ENCODE measurements at places on chromosomes 2 and 18.

DNA sequence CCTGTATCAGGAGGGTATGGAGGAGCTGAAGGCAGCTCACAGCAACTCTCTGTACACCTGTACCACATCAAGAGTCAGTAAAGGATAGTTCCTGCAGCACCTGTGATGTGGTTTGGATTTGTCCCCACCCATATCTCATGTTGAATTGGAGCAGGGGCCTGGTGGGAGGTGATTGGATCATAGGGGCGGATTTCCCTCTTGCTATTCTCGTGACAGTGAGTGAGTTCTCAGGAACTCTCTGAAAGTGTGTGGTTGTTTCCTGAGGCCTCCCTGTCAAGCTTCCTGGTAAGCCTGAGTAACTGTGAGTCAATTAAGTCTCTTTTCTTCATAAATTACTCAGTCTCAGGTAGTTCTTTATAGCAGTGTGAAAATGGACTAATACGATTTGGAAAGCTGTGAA is 28.9 kb downstream of the OSBPL1A start:
- DNase-seq = no peak

DNA sequence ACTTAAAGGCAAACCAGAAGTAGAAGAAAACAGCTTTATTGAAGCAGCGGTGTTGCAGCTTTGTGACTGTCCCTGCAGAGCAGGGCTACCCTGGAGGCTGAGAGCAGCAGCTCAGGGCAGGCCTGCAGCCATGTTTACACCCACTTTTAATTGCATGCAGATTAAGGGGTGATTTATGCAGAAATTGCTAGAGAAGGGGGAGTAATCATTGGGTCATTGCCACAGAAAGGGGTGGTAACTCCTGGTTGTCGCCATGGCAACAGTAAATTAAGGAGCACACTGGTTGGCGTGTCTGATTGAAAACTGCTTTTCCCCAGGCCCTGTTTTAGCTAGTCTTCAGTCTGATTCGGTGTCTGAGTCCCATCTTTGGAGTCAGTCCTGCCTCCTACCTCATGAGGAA is 195.4 kb upstream of the HDAC4 start:
- no peak for DNase-seq

GRCh38 chr18:13730481-13730880 is 4.0 kb downstream of the RNMT start:
- DNase-seq = no peak

DNA sequence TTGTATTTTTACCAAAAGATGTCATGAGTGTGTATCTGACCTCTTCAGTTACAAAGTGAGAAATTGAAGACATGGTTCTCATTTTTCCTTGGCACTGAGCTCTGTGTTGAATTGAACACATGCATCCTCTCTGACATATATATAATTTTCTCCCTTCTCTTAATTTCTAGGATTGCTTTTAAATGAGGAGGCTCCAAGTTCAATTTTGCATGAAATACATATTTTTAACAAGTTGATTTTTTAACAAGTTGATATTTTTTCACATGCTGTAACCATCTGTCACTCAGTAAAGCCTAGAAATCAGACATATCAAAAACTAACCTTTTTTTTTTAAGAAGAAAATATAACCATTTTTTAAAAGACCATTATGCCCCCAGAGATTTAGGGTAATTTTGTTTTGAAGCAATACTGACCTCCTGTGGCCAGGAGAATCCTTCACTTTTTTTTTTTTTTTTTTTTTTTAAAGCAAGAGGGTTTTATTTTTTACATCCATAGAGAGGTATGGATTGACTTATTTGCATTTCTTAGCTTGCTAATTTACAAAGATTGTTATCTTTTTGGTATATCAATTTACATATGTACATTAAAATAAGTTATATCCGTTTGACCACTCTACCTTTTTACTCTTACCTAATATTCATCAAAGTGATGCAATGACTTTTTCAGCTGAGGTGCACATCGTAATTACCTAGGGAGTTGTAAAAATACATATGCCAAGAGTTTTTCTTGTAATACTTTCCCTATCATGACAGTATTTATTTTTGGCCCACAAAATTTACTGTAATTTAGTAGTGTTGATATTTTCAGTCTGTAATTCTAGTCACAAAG is 161.8 kb downstream of the SOCS6 start:
- DNase-seq = no peak

- no peak for DNase-seq
These were observed 46.3 kb downstream of the RTTN start for GRCh38 chr18:70158992-70159717.

GRCh38 chr2:54061272-54061671 is 54.1 kb upstream of the ACYP2 start:
- DNase-seq = no peak

DNA sequence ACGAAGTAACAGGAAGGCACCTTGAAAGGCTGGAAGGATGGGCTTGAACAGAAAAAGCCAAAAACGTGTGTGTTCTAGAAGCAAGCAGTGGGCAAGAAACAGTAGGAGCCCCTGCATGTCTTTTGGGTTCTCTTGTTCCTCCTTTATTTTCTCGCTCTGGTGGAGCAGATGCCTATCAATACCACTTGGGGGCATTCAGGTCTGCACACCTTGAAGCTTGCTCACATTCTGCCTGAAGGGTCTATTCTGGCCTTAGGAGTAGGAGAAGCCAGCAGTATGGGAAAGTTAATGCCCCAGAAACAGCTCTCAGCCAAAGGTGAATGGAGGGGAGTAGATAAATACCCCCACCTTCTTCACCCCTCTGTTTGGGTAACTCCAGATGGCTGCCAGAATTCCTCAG is 204.5 kb downstream of the TXNL1 start:
- no peak for DNase-seq

DNA sequence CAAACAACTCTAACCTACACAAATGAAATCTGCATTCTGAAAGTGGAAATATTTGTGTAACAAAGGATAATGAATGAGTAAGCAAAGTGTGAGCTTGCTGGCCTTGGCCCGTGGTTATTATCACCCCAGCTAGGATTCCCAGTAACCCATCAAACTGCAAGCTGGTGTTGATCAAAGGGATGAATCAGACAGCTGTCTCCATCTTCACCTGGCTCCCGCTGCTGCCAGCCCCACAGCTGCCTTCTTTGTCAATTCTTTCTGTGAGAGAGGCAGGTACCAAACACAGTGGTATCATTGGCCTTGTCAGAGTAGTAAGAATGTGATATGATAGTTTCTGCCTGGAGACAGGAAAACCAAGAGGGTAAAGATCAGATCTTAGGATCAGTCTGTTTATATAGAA is 25.2 kb upstream of the RGPD4 start:
- DNase-seq = no peak

DNA sequence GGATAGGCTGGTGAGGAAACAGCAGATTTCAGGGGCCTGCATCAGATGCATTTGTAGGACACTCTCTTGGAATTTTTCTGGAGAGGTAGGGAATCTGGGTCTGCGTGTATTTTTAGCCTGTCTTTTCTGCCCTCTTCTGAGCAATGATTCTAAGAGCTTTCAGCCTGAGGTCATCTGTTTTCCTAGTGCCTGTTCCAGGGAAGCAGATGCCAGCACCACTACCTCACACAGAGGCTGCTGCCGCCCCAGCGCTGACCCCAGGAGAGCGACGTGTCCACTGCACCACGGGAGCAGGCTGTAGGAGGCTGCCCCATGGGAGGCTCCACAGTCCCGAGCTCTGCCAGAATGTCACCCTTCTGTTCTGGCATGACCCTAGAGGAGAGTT is 316.5 kb downstream of the CYP26B1 start:
- DNase-seq = no peak

GRCh38 chr2:29420999-29421782 is 306.0 kb downstream of the CLIP4 start:
- DNase-seq = no peak

GRCh38 chr2:36775806-36776205 is 79.3 kb downstream of the VIT start:
- DNase-seq = no peak

DNA sequence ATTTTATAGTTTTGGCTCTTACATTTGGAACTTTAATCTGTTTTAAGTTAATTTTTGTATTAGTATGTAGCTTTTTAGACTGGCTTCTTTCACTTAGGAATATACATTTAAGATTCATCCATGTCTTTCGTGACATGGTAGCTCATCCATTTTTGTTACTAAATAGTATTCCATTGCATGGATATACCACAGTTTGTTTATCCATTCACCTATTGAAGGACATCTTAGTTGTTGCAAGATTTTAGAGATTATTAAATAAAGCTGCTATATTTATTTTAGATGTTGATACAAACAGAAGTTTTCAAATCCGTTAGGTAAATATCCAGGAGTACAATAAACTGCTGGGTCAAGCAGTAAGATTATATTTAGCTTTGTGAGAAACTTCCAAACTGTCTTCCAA is 58.0 kb upstream of the ZNF521 start:
- DNase-seq = no peak

- no peak for DNase-seq
These were observed 32.4 kb downstream of the RTN4 start for GRCh38 chr2:55017880-55018279.

DNA sequence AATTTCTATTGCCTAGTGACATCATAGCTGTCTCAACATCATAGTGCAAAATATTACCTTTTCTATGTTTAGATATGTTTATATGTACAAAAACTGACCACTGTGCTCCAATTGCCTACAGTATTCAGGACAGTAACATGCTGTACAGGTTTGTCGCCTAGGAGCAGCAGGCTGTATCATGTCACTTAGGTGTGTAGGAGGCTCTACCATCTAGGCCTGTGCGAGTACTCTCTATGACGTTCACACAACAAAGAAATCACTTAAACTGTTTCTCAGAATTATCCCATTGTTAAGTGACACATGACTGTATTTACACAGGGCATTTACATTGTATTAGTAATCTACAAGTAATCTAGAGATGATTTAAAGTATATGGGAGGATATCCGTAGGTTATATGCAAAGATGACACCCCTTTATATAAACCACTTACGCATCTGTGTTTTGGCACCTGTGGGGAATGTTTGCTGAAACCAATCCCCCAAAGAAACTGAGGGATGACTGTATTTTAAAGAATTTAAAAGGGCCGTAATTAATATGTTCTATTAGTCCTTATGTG is 24.7 kb downstream of the IL1R2 start:
- no peak for DNase-seq

DNA sequence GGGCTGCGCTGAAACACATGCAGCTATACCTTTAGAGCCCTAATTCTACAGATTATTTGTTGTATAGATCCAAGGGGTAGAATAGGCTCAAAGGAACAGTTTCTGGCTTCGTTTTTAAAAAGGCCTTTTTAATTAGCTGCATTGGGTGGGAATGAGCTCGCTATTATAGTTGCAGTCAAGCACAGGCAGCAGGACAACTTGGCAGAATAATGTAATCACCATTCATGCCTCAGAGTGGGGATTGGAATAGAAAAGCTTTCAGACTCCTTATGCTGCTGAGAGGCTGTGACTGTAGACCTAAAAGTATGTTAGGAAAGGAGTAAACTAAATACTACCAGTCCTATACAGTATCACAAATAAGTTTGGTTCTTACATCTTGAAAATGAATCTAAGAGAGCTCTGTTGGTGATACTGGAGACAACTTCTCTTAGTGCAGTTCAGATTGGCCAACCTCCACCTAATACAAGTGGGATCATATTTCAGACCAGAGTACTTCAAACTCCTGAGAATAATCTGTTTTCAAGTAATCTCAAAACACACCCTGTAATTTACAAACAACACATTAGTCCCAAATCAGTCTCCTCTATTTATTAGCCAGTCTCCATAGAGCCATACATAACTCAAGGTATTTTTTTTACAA is 121.4 kb downstream of the ANTXR1 start:
- no peak for DNase-seq
